Amniotic epithelial cell (primary cell): ENCODE measurements at places on chromosomes 5 and 9.

- DNase-seq = peak; percentile 47
Measured at GRCh38 chr9:92618633-92619225, 51.2 kb downstream of the IPPK start.

DNA sequence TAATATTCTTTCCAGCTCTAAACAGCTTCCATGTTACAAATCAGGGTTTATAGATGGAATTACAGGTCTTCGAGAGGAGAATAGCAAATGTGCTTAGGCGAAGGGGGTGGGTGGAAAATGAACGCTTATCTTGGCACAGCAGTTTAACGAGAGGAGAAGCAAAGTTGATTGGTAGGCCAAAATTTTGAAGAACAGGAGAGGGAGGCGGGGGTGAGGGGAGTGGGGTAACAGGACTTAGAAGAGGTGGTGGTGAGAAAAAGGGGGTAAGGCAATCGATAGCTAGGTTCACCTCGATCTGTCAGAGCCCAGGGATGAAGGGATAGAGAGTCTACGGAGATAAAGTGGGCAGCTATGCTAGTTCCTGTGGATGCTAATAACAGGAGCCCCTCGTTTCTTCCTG lies 764 bp downstream of the ANKRA2 start:
- DNase-seq = no peak

DNA sequence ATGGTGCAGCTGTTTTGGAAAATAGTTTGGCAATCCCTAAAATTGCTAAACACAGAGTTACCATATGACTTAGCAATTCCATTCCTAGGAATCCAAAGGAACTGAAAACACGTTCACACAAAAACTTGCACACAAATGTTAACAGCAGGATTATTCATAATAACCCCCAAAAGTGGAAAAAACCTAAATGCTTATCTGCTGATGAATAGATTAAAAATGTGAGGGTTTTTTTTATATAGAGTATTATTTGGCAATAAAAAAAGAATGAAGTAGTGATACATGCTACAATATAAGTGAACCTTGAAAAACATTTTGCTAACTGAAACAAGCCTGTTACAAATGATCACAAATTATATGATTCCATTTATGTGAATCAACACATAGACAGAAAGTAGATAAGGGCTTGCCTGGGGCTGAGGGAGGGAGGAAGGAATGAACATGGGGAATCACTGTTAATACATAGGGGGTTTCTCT lies 45.1 kb upstream of the TRIO start:
- peak; percentile 61 for DNase-seq

GRCh38 chr9:120360510-120360909 lies 219.5 kb downstream of the CDK5RAP2 start:
- no peak for DNase-seq

DNA sequence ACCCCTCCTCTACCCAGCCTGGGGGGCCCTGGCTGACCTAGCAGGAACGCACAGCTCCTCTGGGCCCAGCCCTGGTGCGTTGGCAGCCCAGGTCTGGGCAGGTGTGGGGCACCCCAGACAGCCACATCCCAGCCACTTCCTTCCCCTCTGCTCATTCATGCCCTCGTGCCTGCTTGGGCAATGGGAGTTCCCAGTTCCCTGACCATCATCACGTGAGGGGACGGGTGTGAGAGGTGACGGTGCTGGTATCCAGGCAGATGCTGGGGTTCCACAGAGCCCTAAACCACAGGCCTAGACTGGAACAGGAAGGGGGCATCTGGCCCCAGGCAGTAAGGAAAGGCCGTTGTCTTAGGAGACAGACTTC lies 8.4 kb downstream of the RALGDS start:
- DNase-seq = no peak

DNA sequence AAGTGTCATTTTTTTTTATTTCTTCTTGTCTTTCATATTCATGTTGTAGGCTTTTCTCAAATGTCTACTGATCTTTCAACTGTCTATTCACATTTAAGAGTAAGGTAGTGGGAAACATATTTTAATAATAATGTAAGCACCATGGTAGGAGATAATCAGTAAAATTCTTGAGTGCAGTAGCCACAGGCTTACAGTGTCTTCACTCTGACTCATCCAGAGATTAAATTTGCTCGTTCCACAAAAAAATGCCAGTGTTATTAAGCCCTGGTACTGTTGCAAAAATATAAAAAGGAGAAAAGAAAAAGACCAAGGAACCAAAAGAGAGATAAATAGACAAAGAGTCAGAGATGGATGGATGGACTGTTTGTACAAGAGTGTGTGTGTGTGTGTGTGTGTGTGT lies 43.0 kb downstream of the PARP8 start:
- peak; percentile 50 for DNase-seq

GRCh38 chr5:9263656-9264055 lies 282.2 kb downstream of the SEMA5A start:
- DNase-seq = peak; percentile 78

DNA sequence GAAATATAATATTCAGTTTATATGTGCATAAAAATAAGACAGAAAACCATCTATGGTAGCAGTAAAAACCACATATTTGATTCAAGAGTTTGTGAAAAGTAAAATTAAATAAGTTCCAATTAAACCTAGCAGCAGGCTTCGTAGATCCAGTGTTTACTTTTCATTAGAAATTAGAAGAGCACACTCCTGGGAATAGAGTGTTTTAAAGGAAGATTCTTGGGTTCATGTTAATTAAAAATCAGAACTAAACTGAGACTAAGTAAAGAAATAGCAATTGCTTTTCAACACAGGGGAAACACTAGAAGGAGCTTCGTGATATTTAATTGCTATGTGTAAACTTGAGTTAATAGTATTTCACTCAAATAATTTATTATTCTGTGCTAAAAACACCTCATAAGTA lies 1097.8 kb upstream of the CDH18 start:
- DNase-seq = no peak
